Gastrocnemius medialis (tissue), 4 donors: ENCODE measurements at places on chromosomes 2 and 18. TPM values are rescaled to one million over a fixed set of nuclear protein-coding genes. Genes with fewer than 3 reads are reported as not detected.

The OSBPL1A gene
- total RNA-seq, result 227 TPM

- no peak for DNase-seq
- no peaks in the 10 kb centered on the region for H3K27me3 ChIP-seq
- no peaks in the 10 kb centered on the region for H3K4me1 ChIP-seq
- H3K27ac ChIP-seq, result no peak overlapping the region
Measured at GRCh38 chr2:233094614-233095013, 34.5 kb downstream of the INPP5D start.

DNA sequence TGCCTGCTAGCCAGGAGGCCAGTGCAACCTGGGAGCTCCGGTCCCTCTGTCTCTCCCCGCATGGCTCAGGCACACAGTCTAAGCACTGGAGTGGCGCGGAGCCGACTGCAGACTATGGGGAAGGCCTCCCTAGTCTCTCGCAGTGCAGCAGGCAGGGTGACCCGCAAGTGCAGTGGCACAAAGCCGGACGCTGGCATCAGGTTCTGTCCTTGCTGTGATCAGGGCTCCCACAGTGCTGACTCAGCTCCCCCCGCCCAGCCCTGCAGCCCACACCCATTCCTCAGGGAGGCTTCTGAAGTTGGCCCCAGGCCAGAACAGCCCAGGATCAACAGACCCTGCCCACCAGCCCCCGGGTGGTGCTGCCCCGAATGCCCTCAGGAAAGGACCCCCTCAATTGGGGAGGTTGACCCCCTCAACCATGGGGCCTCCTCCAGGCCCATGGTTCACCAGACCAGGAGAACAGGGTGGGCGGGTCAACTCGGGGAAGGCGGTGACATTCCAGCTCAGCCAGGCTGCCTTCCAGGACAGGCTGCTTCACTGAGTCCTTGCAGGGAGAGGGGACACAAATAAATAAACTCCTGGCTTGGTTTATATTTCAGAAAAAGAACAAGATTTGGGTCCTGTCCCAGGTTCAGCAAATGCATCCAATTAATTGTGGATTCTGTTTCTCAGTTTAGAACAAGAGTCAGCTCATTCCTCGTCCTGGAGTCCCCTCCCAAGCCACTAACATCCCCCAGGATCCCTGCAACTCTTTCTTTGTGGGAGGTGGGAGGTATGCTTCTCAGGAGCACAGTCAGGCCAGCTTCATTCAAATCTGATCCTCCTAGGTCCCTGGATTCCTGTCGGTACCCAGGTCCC is 12.2 kb downstream of the BIN1 start:
- H3K4me3 ChIP-seq, result peak overlapping the region; percentile 24
- peaks cover 100% of the 10 kb centered on the region for H3K4me1 ChIP-seq
- H3K27ac ChIP-seq, result peak overlapping the region; percentile 100
- no peaks in the 10 kb centered on the region for H3K36me3 ChIP-seq
- DNase-seq, result peak; percentile 96
- no peaks in the 10 kb centered on the region for H3K27me3 ChIP-seq

GRCh38 chr2:188898261-188898660 is 75.9 kb upstream of the COL3A1 start:
- no peak for DNase-seq
- H3K27ac ChIP-seq, result no peak overlapping the region
- no peaks in the 10 kb centered on the region for H3K27me3 ChIP-seq
- no peak overlapping the region for H3K4me3 ChIP-seq

DNA sequence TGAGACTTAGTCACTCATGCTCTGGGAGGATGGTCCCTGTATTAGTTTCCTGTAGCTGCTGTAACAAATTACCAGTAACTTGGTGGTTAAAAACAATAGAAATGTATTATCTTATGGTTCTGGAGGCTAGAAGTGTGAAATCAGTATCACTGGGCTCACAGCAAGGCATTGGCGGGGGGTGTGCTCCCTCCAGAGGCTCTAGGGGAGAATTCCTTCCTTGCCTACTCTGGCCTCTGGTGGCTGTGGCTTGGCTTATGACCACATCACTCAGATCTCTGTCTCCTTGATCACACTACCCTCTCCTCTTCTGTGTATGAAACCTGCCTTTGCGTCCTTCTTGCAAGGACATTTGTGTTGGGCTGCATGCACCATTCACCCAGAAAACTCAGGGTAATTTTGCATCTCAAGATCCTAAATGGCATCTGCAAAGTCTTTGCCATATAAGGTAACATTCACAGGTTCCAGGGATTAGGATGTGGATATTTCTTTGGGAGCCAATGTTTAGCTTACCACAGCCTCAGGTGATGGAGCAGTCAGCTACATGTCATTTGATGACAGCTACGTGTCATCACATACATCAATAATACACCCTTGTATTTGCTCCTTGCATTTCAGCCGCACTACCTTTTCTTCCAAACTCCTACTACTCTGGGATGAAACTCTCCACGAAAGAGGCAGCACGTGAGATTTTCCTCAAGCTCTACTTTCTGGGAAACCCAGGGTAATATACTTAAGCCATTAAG is 49.6 kb upstream of the POU3F3 start:
- H3K4me1 ChIP-seq, result no peaks in the 10 kb centered on the region
- H3K27ac ChIP-seq, result no peak overlapping the region
- DNase-seq, result no peak
- no peaks in the 10 kb centered on the region for H3K27me3 ChIP-seq

The SULT1C4 gene
- total RNA-seq, result 3.3 TPM

- DNase-seq, result no peak
- H3K27me3 ChIP-seq, result no peaks in the 10 kb centered on the region
- no peaks in the 10 kb centered on the region for H3K36me3 ChIP-seq
- H3K4me1 ChIP-seq, result no peaks in the 10 kb centered on the region
Measured at GRCh38 chr2:198351647-198352046, 547.3 kb downstream of the PLCL1 start.

The AKAIN1 gene
- total RNA-seq, result not detected

DNA sequence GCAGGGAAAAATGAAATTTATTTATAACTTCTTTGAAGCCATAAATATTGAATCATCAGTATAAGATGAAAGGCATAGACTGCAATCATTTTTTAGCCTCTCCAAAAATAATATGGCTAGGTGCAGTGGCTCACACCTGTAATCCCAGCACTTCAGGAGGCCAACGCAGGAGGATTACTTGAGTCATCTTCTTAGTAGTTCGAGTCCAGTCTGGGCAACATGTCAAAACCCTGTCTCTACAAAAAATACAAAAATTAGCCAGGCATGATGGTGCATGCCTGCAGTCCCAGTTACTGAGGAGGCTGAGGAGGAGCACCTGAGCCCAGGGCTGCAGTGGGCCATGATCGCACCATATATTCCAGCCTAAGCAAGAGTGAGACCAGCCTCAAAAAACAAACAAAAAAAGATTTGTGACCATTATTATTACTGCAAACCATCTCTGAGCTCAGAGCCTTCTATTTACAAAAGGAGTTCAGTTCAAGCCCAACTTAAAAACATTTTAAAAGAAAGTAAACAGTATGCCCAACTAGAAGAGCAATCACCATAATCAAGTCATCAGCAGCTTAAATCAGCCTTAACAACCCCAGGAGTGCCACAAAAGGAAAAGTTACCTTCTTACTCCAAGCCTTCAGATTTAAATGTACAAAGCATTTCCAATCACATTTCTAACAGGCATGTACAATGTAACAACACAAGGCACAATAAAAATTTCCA is 37.5 kb downstream of the KCNG3 start:
- no peaks in the 10 kb centered on the region for H3K36me3 ChIP-seq
- no peak overlapping the region for H3K27ac ChIP-seq
- DNase-seq, result no peak
- no peak overlapping the region for H3K4me3 ChIP-seq
- no peaks in the 10 kb centered on the region for H3K27me3 ChIP-seq

The ELOA2 gene
- 0.80 TPM for total RNA-seq

The CMPK2 gene
- 4.3 TPM for total RNA-seq

GRCh38 chr2:16246911-16247310 is 306.6 kb downstream of the MYCN start:
- H3K27me3 ChIP-seq, result no peaks in the 10 kb centered on the region
- no peak for DNase-seq
- H3K4me1 ChIP-seq, result no peaks in the 10 kb centered on the region
- no peak overlapping the region for H3K27ac ChIP-seq

GRCh38 chr2:70784320-70784719 is 6.1 kb downstream of the FIGLA start:
- no peak overlapping the region for H3K27ac ChIP-seq
- H3K27me3 ChIP-seq, result peaks cover 8% of the 10 kb centered on the region
- no peak overlapping the region for H3K4me3 ChIP-seq
- no peaks in the 10 kb centered on the region for H3K4me1 ChIP-seq

The WNT6 gene
- 3.9 TPM for total RNA-seq

The CRYBA2 gene
- total RNA-seq, result not detected

- H3K4me1 ChIP-seq, result no peaks in the 10 kb centered on the region
- no peak overlapping the region for H3K27ac ChIP-seq
- DNase-seq, result no peak
Measured at GRCh38 chr2:47452761-47453160, 49.8 kb downstream of the MSH2 start.

The SKOR2 gene
- total RNA-seq, result not detected

DNA sequence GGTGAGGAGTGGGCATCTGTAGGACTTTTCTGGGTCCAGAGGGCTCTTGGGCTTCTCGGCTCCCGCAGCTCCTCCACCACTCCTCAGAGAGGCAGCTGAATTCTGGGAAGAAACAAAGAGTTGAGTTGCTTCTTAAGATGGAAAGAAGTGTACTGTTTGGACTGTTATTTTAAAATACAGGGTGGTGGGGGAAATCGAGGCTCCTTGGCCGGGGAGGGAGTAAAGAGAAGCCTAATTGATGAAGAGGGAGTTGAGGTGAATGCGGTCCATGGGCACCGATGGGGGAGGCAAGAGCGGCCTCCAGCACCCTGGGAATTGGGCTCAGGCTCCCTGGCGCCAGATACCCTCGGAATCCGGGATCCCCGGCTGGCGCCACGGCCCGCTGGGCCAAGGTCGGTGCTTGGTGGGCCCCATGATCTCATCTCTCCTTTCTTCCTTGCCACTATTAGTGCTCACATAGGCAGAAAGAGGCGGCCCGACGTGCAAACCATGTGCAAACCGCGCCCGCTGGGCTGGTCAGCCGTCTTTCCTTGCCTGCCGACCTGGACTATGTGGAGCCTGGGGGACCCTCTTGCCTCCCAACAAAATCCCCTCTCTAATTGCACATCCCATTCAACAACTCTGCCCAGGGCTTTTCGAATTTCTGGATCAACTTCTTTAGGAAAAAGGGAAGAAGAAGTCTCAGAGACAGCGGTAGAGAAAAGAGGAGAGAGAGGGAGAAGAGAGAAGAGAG is 604 bp upstream of the SIX3 start:
- peak overlapping the region; percentile 51 for H3K4me3 ChIP-seq
- H3K36me3 ChIP-seq, result no peaks in the 10 kb centered on the region
- DNase-seq, result no peak
- peaks cover 19% of the 10 kb centered on the region for H3K4me1 ChIP-seq

The CD207 gene
- total RNA-seq, result not detected

- H3K36me3 ChIP-seq, result no peaks in the 10 kb centered on the region
- H3K27ac ChIP-seq, result no peak overlapping the region
- no peaks in the 10 kb centered on the region for H3K27me3 ChIP-seq
Measured at GRCh38 chr2:133198678-133199077, 369.6 kb downstream of the NCKAP5 start.

DNA sequence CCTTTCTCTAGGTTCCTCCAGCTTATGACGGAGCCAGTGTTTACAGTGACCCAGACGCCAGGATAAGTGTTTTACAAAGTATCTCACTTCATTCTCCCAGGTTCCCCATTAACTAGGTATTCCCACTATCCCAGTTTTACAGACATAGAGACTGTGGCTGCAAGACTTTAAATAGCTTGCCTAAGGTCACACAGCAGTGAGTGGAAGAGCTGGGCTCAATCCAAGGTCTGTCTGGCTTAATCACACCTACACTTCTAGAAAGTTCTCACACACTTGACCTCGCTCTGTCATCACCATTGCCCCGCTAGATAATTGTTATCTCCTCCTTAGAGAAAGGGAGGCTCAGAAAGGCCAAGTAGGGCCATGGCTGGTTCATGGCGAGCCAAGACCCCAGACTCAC is 110.2 kb downstream of the ANTXR1 start:
- no peaks in the 10 kb centered on the region for H3K4me1 ChIP-seq
- no peak for DNase-seq
- no peak overlapping the region for H3K27ac ChIP-seq
- H3K36me3 ChIP-seq, result no peaks in the 10 kb centered on the region
- no peaks in the 10 kb centered on the region for H3K27me3 ChIP-seq

The MROH2A gene
- total RNA-seq, result not detected

The DAPL1 gene
- total RNA-seq, result not detected

GRCh38 chr2:6254441-6254840 is 562.3 kb downstream of the SOX11 start:
- H3K36me3 ChIP-seq, result no peaks in the 10 kb centered on the region
- no peak overlapping the region for H3K27ac ChIP-seq
- DNase-seq, result no peak
- no peaks in the 10 kb centered on the region for H3K27me3 ChIP-seq
- H3K4me1 ChIP-seq, result no peaks in the 10 kb centered on the region

GRCh38 chr18:55592572-55592971 is 4.6 kb upstream of the TCF4 start:
- no peaks in the 10 kb centered on the region for H3K4me1 ChIP-seq
- H3K27me3 ChIP-seq, result no peaks in the 10 kb centered on the region
- H3K4me3 ChIP-seq, result no peak overlapping the region
- no peak overlapping the region for H3K27ac ChIP-seq
- DNase-seq, result no peak
- H3K36me3 ChIP-seq, result no peaks in the 10 kb centered on the region

GRCh38 chr2:234628953-234629352 is 132.1 kb upstream of the ARL4C start:
- no peaks in the 10 kb centered on the region for H3K36me3 ChIP-seq
- H3K4me3 ChIP-seq, result no peak overlapping the region
- H3K27me3 ChIP-seq, result no peaks in the 10 kb centered on the region
- no peak for DNase-seq
- H3K4me1 ChIP-seq, result no peaks in the 10 kb centered on the region
- no peak overlapping the region for H3K27ac ChIP-seq

DNA sequence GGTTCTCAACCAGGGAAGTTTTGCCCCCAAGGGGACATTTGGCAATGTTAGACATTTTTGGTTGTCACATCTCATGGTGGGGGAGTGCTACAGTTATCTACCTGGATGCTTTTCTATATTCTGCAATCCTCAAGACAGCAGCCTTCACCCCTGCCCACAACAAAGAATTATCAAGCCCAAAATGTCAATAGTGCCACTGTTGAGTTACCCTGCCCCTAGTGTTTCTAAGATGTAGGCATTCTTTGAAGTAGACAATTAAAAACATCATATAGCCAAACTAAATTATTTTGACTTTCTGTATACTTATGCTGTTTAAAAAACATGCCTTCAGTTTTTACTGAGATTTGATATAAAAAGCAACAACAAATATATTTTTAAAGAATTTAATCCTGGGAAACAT is 48.0 kb downstream of the ABI2 start:
- no peaks in the 10 kb centered on the region for H3K4me1 ChIP-seq
- H3K27me3 ChIP-seq, result no peaks in the 10 kb centered on the region
- H3K36me3 ChIP-seq, result no peaks in the 10 kb centered on the region
- DNase-seq, result no peak
- H3K4me3 ChIP-seq, result no peak overlapping the region
